ENCODE measurements at places on chromosomes 7 and 10. TPM values are rescaled to one million over a fixed set of nuclear protein-coding genes. Genes with fewer than 3 reads are reported as not detected.

Gene TMEM225B
- polyA plus RNA-seq = 0.23 TPM

Gene FEZF1
- polyA plus RNA-seq = not detected

Gene PLEKHS1
- not detected for polyA plus RNA-seq

Gene MMD2
- polyA plus RNA-seq = not detected

Gene CCDC126
- 8.4 TPM for polyA plus RNA-seq

Gene TUBB8
- 0.10 TPM for polyA plus RNA-seq

Gene GIMAP4
- 0.07 TPM for polyA plus RNA-seq

Gene CALML3
- 20.2 TPM for polyA plus RNA-seq

Gene ASB10
- not detected for polyA plus RNA-seq

Gene SLC26A3
- polyA plus RNA-seq = not detected

Gene EEPD1
- polyA plus RNA-seq = 2.6 TPM

- H3K4me1 ChIP-seq = peaks cover 15% of the 10 kb centered on the region
- H3K36me3 ChIP-seq = peaks cover 19% of the 10 kb centered on the region
- H3K27ac ChIP-seq = no peak overlapping the region
- no peaks in the 10 kb centered on the region for H3K27me3 ChIP-seq
- no peak overlapping the region for H3K4me3 ChIP-seq
Measured at GRCh38 chr10:114328874-114329273, 75.4 kb downstream of the AFAP1L2 start.

DNA sequence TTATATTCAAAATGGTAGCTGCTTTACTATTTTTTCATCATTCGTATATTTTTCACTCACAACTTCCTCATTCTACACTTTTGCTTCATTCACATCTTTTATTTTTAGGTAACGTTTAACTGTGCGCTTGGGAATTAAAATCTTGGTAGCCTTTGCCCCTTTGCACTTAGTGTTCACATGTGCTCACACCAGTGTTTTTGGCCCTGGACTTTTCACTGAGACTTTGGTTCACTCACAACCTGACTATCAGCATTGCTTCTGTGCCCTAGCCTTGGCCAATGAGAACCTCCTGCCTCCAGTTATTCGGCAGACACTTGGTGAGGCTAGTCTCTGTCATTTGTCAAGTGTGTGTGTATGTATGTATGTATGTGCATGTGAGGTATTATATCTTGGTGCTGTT, 596.9 kb downstream of the SORCS1 start:
- no peak for DNase-seq
- no peaks in the 10 kb centered on the region for H3K27me3 ChIP-seq

DNA sequence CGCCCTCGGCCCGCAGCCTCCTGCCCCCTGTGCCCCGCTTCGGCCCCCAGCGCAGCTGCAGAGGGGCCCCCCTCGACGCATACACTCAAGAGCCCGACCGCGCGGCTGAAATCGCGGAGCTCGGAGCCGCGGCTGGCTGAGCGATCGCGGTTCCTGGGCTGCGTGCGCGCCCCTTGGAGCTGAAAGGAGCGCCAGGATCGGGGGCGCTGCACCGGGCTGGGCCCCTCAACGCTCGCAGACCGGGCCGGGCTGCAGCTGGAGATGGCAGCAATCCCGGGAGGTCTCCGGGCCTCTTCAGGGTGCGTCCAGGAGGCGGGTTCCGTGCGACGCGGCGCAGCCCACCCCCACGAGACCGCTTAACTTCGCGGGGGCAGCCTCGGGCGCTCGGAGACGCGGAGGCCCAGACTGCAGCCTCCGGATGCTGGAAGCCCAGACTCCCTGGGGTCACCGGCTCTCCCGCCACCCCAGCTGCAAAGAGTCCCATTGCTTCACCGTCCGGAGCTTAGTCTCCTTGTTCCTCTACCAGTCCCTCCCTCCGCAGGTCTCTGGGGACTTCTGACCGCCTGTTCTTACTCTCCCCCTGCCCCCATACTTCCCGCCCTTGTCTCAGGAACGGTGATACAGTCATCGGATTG, 73.0 kb upstream of the LRRC4 start:
- peaks cover 28% of the 10 kb centered on the region for H3K27me3 ChIP-seq
- no peaks in the 10 kb centered on the region for H3K36me3 ChIP-seq
- no peak overlapping the region for H3K27ac ChIP-seq
- peak overlapping the region; percentile 16 for H3K4me3 ChIP-seq

- no peak overlapping the region for H3K27ac ChIP-seq
- H3K27me3 ChIP-seq = no peaks in the 10 kb centered on the region
- no peak overlapping the region for H3K4me3 ChIP-seq
- peaks cover 2% of the 10 kb centered on the region for H3K36me3 ChIP-seq
- no peak for DNase-seq
Measured at GRCh38 chr10:127302343-127302742, 106.0 kb upstream of the INSYN2A start.

- H3K27me3 ChIP-seq = no peaks in the 10 kb centered on the region
- peaks cover 23% of the 10 kb centered on the region for H3K4me1 ChIP-seq
- DNase-seq = no peak
Measured at GRCh38 chr10:31914370-31914769, 14.3 kb downstream of the ARHGAP12 start.

- no peaks in the 10 kb centered on the region for H3K36me3 ChIP-seq
- H3K4me3 ChIP-seq = no peak overlapping the region
- no peaks in the 10 kb centered on the region for H3K27me3 ChIP-seq
- DNase-seq = no peak
- H3K4me1 ChIP-seq = no peaks in the 10 kb centered on the region
- no peak overlapping the region for H3K27ac ChIP-seq
Measured at GRCh38 chr10:25689346-25690100, 244.5 kb upstream of the MYO3A start.

GRCh38 chr7:518630-519483, 789 bp downstream of the PDGFA start:
- H3K27me3 ChIP-seq = peaks cover 30% of the 10 kb centered on the region
- H3K4me3 ChIP-seq = peak overlapping the region; percentile 77
- H3K4me1 ChIP-seq = peaks cover 39% of the 10 kb centered on the region

DNA sequence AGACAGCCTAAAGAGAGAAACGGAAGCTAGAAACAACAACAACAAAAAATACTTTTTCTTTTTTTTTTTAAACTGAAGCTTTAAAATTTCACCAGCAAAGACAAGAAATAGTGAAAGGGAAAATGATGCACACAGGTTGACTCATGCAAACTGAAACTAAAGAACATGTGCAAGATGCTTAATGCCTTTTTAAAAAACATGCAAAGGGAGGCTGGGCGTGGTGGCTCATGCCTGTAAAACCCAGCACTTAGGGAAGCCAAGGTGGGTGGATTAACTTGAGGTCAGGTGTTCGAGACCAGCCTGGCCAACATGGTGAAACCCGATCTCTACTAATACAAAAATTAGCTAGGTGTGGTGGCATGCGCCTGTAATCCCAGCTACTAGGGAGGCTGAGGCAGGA, 15.1 kb upstream of the CUBN start:
- no peak for DNase-seq
- no peaks in the 10 kb centered on the region for H3K4me1 ChIP-seq
- H3K27ac ChIP-seq = no peak overlapping the region
- no peaks in the 10 kb centered on the region for H3K27me3 ChIP-seq
- no peak overlapping the region for H3K4me3 ChIP-seq

DNA sequence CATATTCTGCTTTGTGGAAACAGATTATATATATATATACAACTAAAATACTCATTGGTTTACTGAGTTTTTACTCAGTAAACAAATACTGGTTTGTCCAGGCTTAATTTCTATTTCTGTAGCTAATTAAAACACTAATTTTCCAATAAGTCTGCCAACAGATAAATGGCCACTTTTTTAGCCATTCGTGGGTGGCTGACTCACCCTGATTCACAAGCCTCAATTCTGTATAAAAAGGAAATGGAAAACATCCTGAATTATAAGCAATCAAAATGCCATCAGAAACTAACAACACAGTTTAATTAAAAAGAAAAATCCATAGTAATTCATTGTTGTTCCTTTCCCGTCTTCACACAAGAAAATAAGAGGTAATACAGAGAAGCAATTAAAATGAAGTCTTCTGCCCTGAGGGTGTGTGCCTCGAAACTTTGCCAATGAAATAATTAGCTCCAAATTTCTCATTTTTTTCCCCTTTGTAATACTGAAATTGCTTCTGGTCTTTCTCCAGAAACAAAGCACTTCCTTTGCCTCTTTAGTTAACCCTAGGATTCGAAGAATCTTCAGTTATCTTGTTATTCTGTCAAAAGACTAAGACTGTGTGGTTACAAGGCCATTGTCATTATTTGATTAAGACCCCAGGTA, 118.7 kb upstream of the PTN start:
- H3K4me3 ChIP-seq = no peak overlapping the region
- H3K4me1 ChIP-seq = no peaks in the 10 kb centered on the region
- H3K27ac ChIP-seq = no peak overlapping the region
- H3K27me3 ChIP-seq = no peaks in the 10 kb centered on the region

DNA sequence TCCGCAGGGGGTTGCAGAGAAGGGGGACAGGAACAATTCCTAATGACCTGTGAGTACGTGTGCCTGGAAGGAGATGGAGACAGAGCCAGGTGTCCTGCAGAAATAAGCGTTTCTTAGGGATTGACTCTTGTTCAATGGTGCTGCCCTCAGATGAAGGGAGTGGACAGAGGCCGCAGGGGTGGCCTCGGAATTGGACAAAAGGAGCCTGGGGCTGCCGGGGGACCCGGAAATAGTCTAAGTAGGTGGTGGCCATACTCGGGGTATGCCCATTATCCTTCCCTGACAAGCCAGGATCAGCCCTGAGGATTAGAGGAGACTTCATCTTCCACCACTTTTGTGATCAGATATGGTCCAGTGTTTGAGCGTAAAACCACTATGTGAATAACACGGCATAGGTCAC, 39.2 kb downstream of the ELFN1 start:
- H3K27me3 ChIP-seq = peaks cover 13% of the 10 kb centered on the region
- no peak overlapping the region for H3K27ac ChIP-seq
- H3K4me1 ChIP-seq = no peaks in the 10 kb centered on the region
- no peak for DNase-seq
- H3K36me3 ChIP-seq = no peaks in the 10 kb centered on the region

GRCh38 chr10:122376364-122376961, 2.0 kb downstream of the PLEKHA1 start:
- no peak for DNase-seq
- peak overlapping the region; percentile 95 for H3K27ac ChIP-seq
- no peaks in the 10 kb centered on the region for H3K27me3 ChIP-seq
- H3K4me3 ChIP-seq = peak overlapping the region; percentile 95

DNA sequence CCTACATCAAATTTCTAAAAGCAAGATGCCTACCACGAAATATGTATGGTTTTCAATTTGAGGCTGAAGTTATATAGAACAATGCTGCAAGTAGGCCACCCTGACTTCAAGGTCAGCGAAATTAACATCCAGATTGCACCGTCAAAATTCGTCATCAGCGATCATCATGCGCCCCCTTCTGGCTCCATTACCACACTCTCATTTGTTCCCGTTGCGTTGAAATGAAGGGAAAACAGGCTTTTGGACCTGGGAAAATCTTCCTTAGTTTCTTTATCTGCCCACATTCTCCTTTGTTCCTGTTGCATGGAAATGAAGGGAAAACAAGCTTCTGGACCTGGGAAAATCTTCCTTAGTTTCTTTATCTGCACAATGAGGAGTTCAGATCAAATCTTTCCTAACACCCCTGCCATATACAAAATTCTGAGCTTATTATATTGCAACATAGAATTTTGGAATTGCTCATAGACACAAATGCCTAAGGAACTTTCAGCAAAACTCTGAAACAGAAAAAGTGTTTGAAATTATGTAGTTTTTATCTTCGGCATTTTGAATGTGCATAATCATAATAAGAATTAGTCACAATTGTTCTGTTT, 98.2 kb upstream of the PRKCQ start:
- H3K36me3 ChIP-seq = no peaks in the 10 kb centered on the region
- no peaks in the 10 kb centered on the region for H3K27me3 ChIP-seq

DNA sequence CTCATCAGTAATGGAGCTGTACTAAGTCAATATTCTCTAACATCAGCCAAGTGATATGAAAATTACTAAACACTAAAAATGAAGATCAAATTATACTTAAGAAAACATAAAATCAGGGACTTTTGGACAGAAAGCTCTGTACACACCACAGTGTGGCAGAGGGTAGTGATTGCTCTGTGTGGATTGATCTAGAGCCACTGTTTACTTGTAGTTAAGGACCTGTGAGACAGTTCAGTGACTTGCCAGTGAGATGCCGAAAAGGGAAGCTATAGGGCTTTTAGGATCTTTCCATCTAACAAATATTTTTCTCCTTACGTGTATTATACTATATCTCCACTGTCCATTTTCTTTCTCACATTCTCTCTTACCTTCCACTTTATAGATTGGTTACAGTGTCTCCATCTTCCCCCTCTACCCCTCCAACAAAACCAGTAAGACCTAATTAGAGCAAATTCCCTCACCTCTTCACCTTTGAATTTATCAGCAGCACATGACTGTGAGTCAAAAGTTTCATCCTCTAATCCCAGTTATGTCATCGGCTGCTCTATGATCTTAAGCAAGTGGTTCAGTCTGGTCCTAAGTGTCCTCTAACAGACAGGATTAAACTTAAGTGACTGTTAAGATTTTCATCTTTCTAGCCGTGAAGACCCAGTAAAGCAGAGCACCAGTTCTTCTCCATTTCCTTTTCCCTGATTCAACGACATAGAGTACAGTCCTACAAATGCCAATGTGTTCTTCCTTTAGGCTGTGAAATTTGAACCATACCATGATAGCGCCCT, 6.9 kb downstream of the PIK3CG start:
- H3K4me3 ChIP-seq = no peak overlapping the region
- H3K36me3 ChIP-seq = no peaks in the 10 kb centered on the region
- peaks cover 2% of the 10 kb centered on the region for H3K27me3 ChIP-seq
- no peak overlapping the region for H3K27ac ChIP-seq
- no peak for DNase-seq

GRCh38 chr10:5453749-5454489, 41.6 kb downstream of the NET1 start:
- H3K27ac ChIP-seq = no peak overlapping the region
- H3K4me3 ChIP-seq = no peak overlapping the region
- DNase-seq = no peak

- DNase-seq = no peak
- H3K27ac ChIP-seq = no peak overlapping the region
- H3K4me1 ChIP-seq = no peaks in the 10 kb centered on the region
- H3K36me3 ChIP-seq = no peaks in the 10 kb centered on the region
Measured at GRCh38 chr10:11003679-11004078, 14.0 kb upstream of the CELF2 start.

DNA sequence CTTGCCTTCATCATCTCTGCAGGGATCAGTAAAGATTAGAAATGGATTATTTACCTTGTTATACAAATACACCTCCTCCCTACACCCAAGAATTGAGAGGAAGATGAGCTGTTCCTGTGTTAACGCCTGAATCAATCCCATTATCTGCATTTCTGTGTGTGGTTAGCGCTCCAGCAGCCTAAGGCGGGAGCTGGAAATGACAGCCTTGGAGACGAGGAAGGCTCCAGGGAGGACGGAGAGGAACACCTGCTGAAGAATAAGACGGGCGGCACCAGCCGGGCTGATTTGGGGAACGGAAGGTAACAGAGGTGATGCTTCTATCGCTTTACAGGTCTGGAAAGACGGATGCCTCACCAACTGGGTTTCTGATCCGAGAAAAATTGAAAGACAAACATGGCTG, 34.2 kb upstream of the DDC start:
- no peak for DNase-seq
- no peaks in the 10 kb centered on the region for H3K4me1 ChIP-seq
- H3K27me3 ChIP-seq = no peaks in the 10 kb centered on the region
- no peaks in the 10 kb centered on the region for H3K36me3 ChIP-seq
- no peak overlapping the region for H3K4me3 ChIP-seq

- H3K27me3 ChIP-seq = no peaks in the 10 kb centered on the region
- peaks cover 8% of the 10 kb centered on the region for H3K36me3 ChIP-seq
- H3K27ac ChIP-seq = no peak overlapping the region
- peaks cover 34% of the 10 kb centered on the region for H3K4me1 ChIP-seq
- H3K4me3 ChIP-seq = no peak overlapping the region
Measured at GRCh38 chr7:92737706-92738105, 98.7 kb downstream of the CDK6 start.

- no peaks in the 10 kb centered on the region for H3K27me3 ChIP-seq
- DNase-seq = no peak
- H3K4me1 ChIP-seq = no peaks in the 10 kb centered on the region
- no peak overlapping the region for H3K4me3 ChIP-seq
Measured at GRCh38 chr7:98774884-98775283, 94.9 kb downstream of the TMEM130 start.

All from keratinocyte (primary cell).